ENCODE measurements at places on chromosomes 5 and 9. TPM values are rescaled to one million over a fixed set of nuclear protein-coding genes. Genes with fewer than 3 reads are reported as not detected.

The PROB1 gene
- total RNA-seq = 0.65 TPM

The FOXD4 gene
- not detected for total RNA-seq

The PCDHGB2 gene
- 0.65 TPM for total RNA-seq

The GMCL2 gene
- total RNA-seq = not detected

The CNTNAP3B gene
- 37.0 TPM for total RNA-seq

The PCDHB15 gene
- 0.32 TPM for total RNA-seq

The PRDM9 gene
- not detected for total RNA-seq

The NDFIP1 gene
- 30.5 TPM for total RNA-seq

The SPINK6 gene
- not detected for total RNA-seq

The SMIM33 gene
- total RNA-seq = under 0.01 TPM

The WDR38 gene
- total RNA-seq = not detected

The ZNF782 gene
- total RNA-seq = 6.5 TPM

The JAKMIP2 gene
- not detected for total RNA-seq

The C9orf50 gene
- not detected for total RNA-seq

The SREK1 gene
- 69.1 TPM for total RNA-seq

The ENTPD8 gene
- not detected for total RNA-seq

The ARL14EPL gene
- total RNA-seq = under 0.01 TPM

The BRINP1 gene
- not detected for total RNA-seq

The TLE1 gene
- 31.6 TPM for total RNA-seq

The CD72 gene
- total RNA-seq = not detected

The GNA14 gene
- total RNA-seq = 8.4 TPM

The ANKH gene
- 6.4 TPM for total RNA-seq

The IFNE gene
- 0.32 TPM for total RNA-seq

The MARVELD2 gene
- total RNA-seq = 4.0 TPM

The C5orf58 gene
- total RNA-seq = not detected

The FBXO38 gene
- total RNA-seq = 52.6 TPM

The MSX2 gene
- 0.32 TPM for total RNA-seq

The EGFL7 gene
- 532 TPM for total RNA-seq

The HIGD2A gene
- total RNA-seq = 24.4 TPM

The OR2V1 gene
- total RNA-seq = not detected

The SPEF2 gene
- total RNA-seq = 0.97 TPM

The OBP2B gene
- total RNA-seq = not detected
